ENCODE measurements at places on chromosomes 6 and 20.

GRCh38 chr20:13990465-13990864 is at the start of gene SEL1L2:
TSS of gene SEL1L2 (minus strand) at chr20:13990614. CDS start at chr20:13990534, 80 bp downstream.
- DNase-seq = no peak

- no peak for DNase-seq
Measured at GRCh38 chr6:53189554-53189953, 40.9 kb upstream of the GCM1 start.

- no peak for DNase-seq
Measured at GRCh38 chr6:84553527-84553926, 210.9 kb downstream of the TBX18 start.

- no peak for DNase-seq
Measured at GRCh38 chr20:62532921-62533320, 57.1 kb upstream of the GATA5 start.

Measured in NCI-H1417 treated with DMSO at 0.1 percent for 48 hours (cell line).